Dermis microvascular lymphatic vessel endothelial cell (primary cell): ENCODE measurements at places on chromosomes 4 and X. TPM values are rescaled to one million over a fixed set of nuclear protein-coding genes. Genes with fewer than 3 reads are reported as not detected.

DNA sequence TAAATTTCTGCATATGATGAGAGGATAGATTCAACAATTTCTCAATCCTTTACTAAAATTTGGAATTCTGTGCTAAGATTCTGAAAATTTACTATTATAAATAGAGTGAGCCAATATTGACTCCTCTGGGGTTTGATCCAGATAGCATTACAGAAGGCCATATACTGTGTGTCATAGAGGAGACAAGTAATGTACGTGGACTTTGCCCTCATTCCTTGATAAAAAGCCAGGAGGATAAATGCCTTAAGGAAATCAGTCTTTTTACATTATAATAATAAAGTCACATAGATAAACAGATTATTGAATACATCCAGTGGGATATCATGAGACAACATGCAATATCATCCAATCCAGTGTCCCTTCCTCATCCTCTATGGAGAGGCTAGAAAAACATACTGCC lies 188.0 kb upstream of the HDX start:
- no peak for DNase-seq

GRCh38 chrX:110723844-110724243 lies 71.8 kb downstream of the CHRDL1 start:
- no peak for DNase-seq

GRCh38 chr4:156188596-156188995 lies 234.9 kb upstream of the CTSO start:
- DNase-seq = no peak

DNA sequence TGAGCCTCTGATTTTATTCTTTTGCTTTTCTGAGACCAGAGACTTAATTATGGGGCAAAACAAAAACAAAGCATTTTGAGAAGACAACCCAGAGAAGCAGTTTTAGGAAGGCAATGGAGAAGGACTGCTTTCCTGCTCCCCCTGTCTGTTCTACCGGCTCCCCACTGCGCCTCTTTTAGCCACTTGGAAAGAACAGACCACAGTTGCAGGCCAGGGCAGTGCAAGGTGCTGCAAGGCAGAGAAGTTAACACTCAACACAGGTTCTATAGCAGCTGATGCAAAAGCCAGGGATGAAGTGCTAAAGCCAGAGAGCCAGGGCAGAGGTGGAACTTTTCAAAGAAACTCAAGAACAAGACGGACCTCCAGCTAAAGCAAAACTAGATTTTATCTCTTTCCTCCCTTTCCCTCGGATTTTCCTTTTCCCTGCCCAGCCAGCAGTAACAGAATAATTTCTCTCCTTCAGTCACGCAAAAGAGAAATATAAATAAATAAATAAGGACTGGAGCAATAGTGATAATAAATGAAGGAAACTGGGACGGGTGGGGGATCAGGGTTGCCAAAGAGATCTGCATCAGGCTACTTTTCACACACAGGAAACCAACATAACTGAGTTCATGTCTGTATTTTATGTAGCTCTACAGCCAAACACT lies 10.4 kb downstream of the SH3RF1 start:
- peak; percentile 63 for DNase-seq

The KCNIP4 gene
- total RNA-seq = not detected in 2 replicates

The AKAP14 gene
- not detected in 2 replicates for total RNA-seq

The IL2 gene
- not detected in 2 replicates for total RNA-seq

The UNC5C gene
- not detected in 2 replicates for total RNA-seq
